WTC11 (cell line): ENCODE measurements at places on chromosomes 4 and X. TPM values are rescaled to one million over a fixed set of nuclear protein-coding genes. Genes with fewer than 3 reads are reported as not detected.

- no peak for DNase-seq
Measured at GRCh38 chr4:26233350-26233749, 87.5 kb upstream of the RBPJ start.

SAT1 gene
- total RNA-seq, result 52.6 to 70.7 TPM (median 55.8 TPM) in 3 replicates

GRCh38 chr4:126687655-126688358 is 945.0 kb upstream of the INTU start:
- no peak for DNase-seq

GRCh38 chrX:264634-265455 is 16.3 kb upstream of the PLCXD1 start:
- DNase-seq, result peak; percentile 5

CPLX1 gene
- total RNA-seq, result 1.5 to 3.5 TPM (median 2.0 TPM) in 3 replicates
